ENCODE measurements at places on chromosomes 3 and 15.

GRCh38 chr3:73225146-73225855 is 163.8 kb downstream of the EBLN2 start:
- DNase-seq, result no peak

GRCh38 chr3:14113965-14114635 is 10.6 kb downstream of the CHCHD4 start:
- DNase-seq, result no peak

DNA sequence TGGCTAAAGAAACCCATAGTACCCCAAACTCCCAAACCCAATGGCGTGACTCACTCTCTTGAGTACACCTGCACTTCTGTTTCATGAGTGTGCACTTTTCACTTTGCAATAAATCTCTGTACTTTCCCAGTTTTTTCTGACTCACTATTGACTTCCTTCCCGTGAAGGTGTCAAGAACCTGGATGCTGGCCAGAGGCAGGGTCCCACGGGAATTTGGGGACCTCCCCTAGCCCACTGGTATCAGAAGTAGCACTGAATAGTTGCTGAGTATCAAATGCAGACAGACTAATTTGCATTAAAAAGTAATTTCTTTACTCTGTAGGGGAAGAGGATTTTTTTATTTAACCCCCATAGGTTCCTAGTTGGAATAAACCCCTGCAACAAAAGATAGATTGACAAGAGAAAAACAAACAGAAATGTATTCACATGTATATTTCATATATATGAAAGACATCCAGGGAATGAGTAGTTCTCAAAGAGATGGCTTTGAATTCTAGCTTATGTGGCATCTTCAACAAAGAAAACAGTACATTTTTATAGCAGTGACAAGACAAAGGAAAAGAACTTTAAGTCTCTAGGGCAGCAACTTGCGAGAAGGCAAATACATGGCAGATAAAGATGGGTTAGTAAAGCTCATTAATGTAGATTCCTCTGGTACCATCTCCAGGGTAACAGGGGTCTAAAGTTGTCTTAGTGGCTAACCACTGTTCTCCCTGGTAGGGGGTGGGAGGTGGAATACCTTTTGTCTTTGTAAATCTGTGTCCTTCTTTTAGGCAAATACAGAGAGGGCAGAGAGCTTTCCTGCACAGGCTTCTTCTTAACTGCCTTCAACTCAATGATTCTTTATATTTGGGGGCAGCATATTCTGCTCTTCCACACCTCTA is 385.5 kb upstream of the PDZRN3 start:
- DNase-seq, result no peak

DNA sequence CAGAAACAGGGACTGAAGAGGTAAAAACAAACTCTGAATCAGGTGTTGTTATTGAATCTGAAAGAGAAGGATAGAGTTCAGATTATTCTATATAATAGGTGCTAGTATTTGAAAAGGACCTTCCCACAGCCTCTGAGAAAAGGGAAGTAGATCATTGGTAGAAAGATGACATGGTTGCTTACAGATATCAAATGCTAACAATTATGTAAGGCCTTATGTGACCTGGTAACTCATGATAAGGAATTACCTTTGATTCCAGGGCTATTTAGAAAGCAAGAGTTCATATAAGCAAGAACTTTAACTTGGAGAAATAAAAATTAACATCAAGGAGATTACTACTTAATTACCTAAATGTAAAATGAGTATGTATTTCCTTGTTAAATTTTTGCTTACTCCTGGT is 7.6 kb downstream of the SLC27A2 start:
- DNase-seq, result no peak

- DNase-seq, result no peak
These were observed 630 bp downstream of the LXN start for GRCh38 chr3:158671821-158672214.

DNA sequence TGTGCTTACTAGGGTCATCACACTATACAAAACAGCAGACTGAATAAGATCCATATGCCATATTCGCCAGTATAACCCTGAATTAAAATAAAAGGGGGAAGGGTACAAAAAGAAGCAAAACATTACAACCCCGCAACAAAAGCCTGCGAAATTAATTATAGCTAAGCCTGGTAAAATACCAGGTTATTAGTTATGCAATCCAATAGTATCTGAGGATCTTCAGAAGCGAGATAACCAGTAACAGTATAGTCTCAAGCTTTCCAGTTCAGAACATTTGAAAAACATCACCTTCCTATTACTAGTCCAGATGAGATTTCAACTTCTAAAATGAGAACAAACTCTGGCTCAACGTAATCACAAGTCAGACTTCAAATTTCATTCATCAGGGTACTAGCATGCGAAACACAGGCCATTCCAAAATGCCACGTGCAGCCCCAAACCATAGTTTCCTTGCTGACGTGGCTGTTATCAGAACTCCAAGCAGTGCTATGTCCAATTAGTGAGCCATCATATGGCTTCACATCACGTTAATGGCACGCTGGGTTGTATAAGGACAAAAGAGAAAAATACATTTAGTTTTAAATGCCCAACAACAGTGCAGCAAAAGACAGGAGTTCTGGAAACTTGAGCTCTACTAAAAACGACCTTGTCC is 1.1 kb downstream of the SSR3 start:
- DNase-seq, result no peak

GRCh38 chr15:68427366-68427765 is 4.6 kb downstream of the ITGA11 start:
- DNase-seq, result no peak

GRCh38 chr3:189883113-189883753 is 237.5 kb downstream of the P3H2 start:
- no peak for DNase-seq

DNA sequence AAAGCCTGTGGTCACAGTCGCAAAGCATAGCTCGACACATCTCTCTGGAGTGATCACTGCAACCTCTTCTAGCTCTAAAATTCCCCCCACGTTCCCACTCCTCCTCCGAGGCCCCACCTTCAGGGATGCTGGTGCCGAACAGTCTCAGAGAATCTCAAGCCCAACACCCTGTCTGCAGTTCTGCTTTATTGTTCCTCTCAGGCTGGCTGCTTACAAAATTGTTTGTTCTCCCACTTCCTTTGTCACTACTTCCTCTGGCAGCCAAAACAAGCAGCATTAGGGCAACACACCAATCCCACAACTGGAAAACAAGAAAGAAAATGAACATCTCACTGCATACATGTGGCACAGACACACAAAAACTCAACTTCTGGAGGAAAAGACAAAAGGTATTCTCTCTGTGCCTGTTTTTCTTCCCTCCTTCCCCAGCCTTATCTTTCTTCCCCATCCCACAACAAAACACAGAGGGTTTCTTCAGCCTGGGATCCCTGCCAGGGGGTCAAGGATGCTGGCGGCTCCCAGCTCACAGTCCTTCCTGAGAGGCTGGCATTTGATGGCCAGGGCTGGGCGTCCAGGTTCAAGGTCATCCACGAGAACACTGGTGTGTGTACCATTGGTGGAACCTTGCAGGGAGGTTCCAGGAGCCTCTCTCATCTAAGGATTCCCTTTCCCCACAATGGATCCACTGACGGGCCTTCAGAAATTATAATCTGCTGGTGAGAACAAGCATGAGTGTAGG is 108.4 kb downstream of the TMCO5A start:
- no peak for DNase-seq

- no peak for DNase-seq
These were observed 20.9 kb downstream of the ACAD11 start for GRCh38 chr3:132638706-132639105.

- DNase-seq, result peak; percentile 98
These were observed at the start of gene TSC22D2 for GRCh38 chr3:150408221-150409124. TSC22D2 (plus strand) TSS chr3:150408298; CDS start chr3:150409351, 1,053 bp downstream.

GRCh38 chr3:143839980-143840379 is 8.3 kb downstream of the SLC9A9 start:
- no peak for DNase-seq

GRCh38 chr3:30695302-30696061 is 89.1 kb downstream of the TGFBR2 start:
- DNase-seq, result no peak

DNA sequence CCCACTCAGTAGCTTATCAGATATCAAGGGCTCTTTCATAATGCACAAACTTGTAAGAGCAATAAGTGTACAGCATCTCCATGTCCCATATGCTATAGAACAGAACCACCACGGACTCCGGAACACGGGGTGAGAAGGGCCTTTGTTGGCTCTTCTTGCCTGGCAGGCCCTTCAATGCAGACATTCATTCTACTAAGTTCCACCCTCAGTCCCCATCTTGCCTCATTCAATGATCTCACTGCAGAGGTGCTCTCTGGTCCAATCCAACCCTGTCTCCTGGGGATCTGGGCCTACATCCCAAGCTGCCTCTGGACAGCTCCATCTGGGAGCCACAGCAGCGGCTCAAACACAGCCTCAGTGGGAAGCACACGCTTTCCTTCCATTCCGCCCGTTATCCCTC is 16.8 kb downstream of the HACD2 start:
- DNase-seq, result no peak

DNA sequence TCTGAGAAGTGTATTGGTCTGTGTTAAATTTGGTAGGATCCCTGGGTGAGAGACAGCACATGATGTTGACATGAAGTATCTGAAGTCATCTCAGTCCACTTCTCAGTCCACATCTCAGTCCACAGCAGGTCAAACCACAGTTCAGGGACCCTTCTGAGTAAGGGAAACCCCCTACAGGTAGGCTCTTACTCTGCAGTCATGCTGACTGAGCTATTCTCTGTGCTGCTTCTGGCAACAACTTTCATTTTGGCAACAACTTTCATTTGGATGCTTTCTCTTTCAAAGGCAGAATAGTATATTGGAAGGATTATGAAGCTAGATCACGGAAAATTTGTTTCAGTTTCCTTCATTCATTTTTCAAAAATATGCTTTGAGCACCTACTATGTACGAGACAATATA is 178.2 kb upstream of the GOLIM4 start:
- no peak for DNase-seq

- no peak for DNase-seq
These were observed 429.3 kb downstream of the GRM7 start for GRCh38 chr3:7290077-7290825.

DNA sequence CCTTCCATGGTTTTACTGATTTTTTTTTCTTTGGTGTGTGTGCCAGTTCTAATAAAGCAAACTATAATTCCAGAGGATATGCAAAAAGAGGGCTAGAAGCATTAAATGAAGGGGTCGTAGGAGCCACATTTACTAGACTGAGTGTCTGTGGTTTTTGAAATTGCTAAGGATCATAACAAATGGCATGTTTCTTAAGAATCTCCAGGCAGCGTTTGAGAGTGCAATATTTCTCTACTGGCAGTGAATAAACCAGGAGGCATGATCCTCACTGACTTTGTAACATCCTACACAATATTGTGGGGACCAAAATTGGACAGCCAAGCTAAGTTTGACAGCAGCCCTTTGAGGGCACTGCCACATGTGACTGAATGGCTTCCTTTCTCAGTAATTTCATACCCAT is 115.9 kb upstream of the CCNL1 start:
- no peak for DNase-seq

GRCh38 chr3:186653984-186654383 is 11.8 kb upstream of the HRG start:
- no peak for DNase-seq

DNA sequence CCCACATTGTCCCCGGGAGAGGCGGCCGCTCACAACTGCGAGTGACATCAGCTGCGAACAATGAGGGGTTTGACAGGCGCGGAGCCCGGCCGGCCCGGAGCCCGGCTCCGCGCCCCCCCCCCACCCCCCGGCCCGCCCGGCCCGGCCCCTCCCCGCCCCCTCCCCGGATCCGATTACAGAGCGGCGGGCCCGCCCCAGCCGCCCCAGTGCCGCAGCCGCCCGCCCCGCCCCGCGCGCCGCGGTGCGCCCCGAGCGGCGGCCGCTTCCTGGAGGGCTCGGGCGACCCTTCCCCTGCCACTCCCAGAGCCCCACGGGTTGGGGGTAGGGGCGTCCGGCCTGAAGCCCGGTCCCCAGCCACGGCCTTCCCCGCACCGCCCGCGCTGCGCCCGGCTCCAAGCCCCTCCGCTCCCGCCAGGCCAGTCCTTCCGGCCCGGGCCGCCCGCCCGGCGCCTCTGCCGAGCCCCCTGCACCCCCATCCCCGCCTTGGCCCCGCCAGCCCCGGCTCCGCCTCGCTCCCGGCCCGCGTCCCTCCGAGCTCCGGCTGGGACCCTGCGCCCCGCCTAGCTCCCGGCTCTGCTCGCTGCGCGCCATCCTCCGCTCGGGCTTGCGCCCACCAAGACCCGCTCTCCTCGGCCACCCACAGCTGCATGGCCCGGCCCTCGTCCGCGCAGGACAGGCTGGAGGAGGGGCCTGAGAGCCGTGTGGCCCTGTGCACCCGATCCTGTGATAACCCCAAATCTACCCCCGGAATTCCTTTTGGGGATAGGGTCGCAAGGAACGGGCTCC is at the start of gene PCBP4:
Gene PCBP4, minus strand, starts transcription at position 71 of the 786 bp plus-strand sequence. CDS start 6,214 bp downstream, outside the sequence.
- peak; percentile 30 for DNase-seq

GRCh38 chr3:37182816-37183215 is 8.4 kb upstream of the LRRFIP2 start:
- DNase-seq, result no peak

DNA sequence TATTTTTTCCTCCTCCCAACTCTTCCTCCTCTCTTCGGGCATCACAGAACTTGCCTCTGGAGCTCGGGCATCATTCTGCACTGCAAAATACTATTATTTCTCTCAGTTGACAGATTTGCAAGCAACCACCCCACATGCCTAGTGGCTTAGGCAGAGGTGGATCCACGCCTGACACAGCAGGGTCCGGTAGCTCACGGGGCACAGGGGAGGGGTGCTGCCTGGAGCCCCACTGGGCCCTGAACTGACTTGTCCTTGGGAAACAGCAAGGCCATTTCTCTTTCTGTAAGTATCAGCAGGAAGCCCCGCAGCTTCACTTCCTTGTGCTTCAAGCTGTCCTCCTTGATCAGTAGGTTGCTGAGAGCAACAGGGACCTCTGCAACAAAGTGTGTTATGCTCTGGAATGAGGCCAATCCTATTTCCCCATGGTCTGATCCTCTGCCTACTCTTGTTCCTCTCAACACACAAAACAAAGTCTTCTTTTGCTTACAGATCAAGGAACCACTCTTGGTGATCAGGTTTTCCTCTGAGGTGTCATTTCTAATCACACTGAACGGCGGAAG is 69.1 kb downstream of the FAM174B start:
- no peak for DNase-seq

DNA sequence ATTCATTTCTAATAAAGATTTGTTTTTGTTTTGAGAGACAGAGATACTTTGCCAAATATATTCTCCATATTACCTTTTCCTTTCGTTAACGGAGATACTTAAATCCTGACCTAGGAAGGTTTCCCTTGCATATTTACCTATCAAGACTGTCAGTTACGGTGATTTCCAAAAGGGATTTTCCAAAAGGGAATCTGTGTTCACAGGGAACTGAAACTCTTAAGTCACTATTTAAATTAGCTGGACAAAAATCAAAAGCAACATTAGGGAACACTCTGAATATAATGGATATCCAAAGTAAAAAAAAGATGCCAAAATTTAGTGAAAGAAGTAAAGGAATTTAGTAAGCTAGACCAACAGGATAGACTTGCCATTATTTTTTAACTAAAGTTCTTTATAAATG is 576 bp downstream of the LRRFIP2 start:
- no peak for DNase-seq

- peak; percentile 36 for DNase-seq
These were observed 778 bp upstream of the AP4E1 start for GRCh38 chr15:50907601-50908208.

GRCh38 chr3:78647726-78648125 is 1120.1 kb downstream of the ROBO1 start:
- no peak for DNase-seq

- no peak for DNase-seq
These were observed 302.8 kb downstream of the ROBO2 start for GRCh38 chr3:77342688-77343087.

Measured in T-helper 9 cell (primary cell).